ENCODE measurements at places on chromosomes 16 and 17.

DNA sequence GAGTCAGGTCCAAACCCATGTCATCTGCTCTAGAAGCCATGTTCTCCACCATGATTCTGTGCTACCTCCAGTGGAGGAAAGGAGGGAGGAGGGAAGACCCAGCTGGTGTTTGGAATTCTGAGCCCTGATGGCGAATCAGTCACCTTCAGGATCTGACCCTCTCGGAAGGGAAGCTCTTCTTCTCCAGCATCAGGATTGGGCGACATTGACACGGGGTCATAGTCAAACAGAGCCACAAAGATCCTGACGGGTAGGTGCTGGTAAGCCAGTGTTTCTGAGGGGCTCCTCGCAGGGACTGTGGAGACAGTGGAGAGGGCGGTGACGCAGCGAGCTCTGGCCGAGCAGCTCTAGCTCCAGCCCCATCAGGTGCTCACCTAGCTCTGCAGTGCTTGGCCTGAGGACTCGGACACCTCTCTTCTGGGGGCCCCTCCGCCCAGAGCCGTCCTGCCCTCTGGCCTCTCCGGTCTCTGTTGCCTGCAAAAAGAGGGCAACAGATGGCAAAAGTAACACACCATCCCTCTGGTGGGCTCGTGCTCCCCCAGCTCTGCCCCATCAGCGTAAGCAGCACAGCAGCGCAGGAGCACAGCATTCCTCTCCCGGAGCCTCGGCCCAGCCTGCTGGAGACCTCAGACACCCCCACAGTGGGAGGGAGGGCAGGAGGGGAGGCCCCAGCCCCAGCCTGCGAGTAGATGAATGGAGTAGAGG lies 21.0 kb downstream of the TSPOAP1 start:
- no peak for DNase-seq

DNA sequence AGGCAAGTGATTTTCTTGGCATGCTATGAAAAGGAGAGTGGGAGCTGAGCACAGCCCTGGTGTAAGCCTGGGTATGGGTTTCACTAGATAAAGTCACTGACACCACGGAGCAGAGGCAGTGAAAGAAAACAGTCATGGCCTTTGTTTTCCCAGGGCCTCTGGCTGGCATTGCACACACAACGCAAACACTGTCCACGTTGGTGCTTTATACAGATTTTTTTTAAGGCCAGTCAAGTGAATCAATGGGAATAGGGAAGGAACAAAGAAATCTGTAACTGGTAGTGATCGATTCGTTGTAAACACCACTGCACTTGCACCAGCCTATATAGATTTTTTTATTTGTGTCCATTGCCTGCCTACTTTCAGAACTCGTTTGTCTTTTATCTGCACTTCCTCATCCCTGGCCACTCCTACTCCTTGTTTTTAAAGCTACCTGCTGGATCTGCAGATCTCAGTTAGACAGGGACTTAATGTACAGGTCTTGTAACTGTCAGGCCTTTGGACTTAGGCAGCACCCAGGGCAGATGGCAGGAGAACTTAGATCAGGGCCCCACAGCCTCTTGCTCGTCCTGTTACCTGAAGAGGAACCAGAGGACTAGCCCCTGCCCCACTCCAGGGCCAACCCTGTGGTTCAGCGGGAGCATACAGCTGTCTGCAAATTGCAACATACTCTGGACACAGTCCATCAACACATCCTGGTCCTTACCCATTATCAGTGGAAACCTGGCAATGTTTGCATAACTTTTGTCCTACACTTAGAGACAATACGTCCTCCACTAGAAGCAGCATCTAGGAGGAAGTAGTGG lies 10.6 kb upstream of the TMIGD1 start:
- no peak for DNase-seq

DNA sequence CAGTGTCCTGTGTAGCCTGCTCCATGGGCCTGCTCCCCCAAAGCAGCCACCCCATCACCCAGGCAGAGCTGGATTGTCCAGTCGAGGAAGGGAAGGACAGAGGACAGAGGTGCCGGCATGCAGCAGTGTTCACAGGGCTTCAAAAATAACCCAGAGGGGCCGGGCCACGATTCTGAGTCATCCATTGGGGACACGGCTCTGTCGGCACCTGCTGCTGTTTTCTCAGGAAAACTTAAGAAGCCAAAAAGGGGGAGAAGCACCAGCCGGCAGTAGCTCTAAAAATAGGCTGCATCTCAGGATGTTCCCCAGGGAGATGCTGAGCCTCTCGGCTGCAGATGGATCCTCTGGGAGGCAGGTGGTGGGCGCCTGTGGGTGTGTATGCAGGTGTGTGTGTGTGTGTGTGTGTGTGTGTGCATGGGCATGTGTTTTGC lies 1.6 kb downstream of the CA7 start:
- no peak for DNase-seq

GRCh38 chr16:76390476-76390875 lies 113.3 kb downstream of the CNTNAP4 start:
- no peak for DNase-seq

DNA sequence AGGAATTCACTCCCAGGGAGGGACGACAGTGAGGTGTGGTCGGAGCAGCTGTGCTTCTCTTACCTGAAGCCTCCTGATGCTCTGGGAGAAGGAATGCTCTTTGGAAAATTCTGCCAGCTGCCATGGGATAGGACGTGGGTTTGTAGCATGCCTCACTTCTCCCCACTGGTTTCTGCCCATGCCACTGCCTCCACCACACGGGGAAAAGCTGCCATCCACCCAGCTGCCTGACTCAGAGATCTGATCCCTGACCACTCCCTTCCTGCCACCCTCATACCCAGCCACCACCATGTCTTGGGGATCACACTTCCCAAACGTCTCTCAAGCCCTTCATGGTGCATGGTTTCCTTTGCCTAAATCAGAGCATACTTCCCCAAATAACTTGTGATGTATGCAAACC lies 80.0 kb downstream of the CPPED1 start:
- DNase-seq: no peak

DNA sequence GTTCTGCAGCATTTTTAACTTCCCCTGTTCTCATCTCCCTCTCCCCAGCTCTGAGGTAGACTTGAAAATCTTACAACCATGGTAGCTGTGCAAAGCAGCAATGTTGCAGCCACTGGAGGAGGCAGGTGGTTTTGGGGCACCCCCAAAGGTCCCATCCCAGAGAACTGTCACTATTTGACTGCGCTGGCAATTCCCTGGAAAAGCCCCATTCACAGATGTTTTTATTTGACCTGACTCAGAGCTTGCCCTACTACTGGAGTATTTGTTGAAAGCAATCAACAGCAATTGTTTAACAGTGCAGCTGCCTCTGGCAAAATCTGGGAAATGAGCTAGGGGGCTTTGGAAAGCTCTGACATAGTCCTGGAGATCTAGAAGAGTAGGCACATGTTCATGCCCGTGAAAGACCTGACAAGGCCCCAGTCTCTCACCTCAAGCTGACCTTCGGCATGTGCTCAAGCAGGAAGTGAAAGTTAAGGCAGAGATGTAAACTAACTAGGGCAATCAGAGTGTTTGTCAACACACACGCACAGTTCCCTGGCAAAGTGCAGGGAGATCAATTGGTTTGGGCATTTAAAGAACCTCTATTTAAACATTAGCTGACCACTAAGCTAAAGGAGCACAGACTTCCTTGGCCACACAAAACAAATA lies 19.7 kb upstream of the PIK3R5 start:
- DNase-seq: no peak

- DNase-seq: no peak
Observed at GRCh38 chr17:4087911-4088693, 54.7 kb downstream of the ZZEF1 start.
